IPS DF 19.7 (cell line): ENCODE measurements at places on chromosomes 7 and 10.

DNA sequence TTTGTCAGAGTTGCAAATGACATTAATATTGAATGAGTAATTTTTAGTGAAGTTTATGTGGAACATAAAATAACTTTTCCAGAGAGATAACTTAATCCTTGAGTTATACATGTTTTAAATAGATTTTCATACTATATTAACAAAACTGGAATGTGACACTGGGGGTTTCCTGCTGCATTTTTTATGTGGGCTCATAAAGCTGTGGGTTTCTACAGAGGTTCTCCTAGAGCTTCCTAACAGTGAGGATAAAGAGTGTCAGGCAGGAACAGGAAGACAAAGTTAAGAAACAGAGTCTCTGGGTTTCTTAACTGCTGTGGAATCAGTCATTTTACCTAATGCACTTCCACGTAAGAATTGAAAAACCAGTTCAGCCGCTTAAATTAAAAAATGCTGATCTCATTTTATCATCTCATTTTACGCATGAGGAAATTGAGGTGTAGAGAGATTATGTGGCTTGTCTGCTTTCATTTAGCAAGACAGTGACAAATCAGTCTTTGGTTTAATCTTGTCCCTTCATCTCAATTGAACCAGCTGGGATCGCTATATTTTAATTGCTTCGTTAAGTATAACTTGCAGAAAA is 5.0 kb downstream of the CD36 start:
- no peak for DNase-seq

- DNase-seq = no peak
Measured at GRCh38 chr10:4749271-4749574, 76.8 kb upstream of the AKR1E2 start.

GRCh38 chr10:21726601-21727225 is 192.7 kb downstream of the MLLT10 start:
- DNase-seq = no peak

GRCh38 chr7:81298951-81299666 is 380.3 kb upstream of the SEMA3C start:
- no peak for DNase-seq

- no peak for DNase-seq
Measured at GRCh38 chr7:452791-453455, 66.7 kb downstream of the PDGFA start.
